ENCODE measurements at places on chromosomes 3 and 15. TPM values are rescaled to one million over a fixed set of nuclear protein-coding genes. Genes with fewer than 3 reads are reported as not detected.

DNA sequence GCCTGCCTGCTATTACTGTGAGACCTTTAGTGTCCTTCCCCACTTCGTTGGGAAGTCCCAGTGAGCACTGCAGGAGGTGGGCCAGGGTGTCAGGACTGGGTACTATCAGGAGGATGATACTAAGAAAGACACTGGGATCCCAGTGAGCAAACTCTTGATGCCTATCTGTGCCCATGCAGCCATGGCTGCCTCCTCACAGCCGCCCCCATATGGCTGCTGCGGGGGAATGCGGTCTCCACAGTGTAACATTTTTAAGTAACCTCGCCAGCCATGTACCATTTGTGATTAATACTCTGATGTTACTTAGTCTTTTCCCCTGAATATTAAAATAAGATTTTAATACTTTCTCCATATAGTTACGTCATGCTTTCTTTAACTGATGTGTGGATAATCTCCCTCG is 312.2 kb downstream of the RYR3 start:
- DNase-seq, result no peak

DNA sequence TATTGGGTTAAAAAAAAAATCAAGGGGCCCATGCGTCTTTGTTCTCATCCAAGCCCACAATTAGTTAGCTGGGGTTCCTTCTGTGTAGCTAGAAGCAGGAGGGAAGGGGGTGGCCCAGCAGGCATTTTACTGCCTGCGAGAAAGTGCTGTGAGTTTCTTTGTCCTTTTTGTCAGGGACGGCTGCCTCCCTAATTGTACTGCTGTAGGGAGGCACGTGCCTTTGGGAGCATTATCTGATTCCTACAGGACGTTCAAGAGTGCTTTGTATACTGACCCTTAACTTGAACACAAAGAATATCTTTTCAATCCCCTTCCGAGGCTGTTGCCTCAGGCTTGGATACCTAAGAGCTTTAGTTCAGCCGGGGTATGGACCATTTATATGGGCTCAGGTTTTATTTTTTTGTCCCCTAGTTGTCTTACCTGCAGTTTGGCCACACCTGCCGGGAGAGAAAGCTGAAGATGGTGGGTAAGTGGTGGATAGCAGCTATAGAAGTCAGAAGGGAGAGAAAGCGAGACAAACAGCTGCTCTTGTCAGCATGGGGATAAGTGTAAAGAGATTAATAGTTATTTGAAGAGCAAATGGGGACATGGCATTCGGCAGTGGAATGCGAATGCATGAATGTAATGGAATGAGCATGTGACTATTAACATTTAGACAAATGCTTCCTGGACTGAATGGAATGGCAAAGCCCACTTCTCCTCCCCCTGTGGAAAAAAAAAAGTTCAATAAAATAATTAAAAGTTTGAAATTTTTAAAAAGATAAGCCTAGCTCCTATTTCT is 175.2 kb downstream of the TP63 start:
- no peak for DNase-seq

DNA sequence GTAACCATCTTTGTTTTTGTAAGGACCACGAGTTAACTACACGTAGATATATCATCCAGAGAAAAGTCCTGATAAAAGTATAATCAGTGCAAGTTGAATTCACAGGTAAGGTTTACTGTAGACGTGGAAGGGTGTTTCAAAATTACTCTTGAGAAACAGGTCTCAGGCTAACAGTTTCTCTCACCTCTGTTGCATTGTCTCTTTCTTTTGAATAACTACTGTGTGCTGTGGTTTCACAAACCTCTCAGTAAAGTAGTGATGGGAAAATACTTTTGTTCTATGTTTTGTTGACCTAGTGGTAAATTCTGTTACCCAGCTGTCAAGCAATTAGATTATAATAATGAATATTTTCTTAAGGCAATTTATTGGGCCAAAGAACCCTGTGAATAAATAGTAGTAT is 75.2 kb downstream of the RBMS3 start:
- no peak for DNase-seq

GRCh38 chr3:127911421-127911931 is 3.6 kb upstream of the KBTBD12 start:
- DNase-seq, result no peak

DNA sequence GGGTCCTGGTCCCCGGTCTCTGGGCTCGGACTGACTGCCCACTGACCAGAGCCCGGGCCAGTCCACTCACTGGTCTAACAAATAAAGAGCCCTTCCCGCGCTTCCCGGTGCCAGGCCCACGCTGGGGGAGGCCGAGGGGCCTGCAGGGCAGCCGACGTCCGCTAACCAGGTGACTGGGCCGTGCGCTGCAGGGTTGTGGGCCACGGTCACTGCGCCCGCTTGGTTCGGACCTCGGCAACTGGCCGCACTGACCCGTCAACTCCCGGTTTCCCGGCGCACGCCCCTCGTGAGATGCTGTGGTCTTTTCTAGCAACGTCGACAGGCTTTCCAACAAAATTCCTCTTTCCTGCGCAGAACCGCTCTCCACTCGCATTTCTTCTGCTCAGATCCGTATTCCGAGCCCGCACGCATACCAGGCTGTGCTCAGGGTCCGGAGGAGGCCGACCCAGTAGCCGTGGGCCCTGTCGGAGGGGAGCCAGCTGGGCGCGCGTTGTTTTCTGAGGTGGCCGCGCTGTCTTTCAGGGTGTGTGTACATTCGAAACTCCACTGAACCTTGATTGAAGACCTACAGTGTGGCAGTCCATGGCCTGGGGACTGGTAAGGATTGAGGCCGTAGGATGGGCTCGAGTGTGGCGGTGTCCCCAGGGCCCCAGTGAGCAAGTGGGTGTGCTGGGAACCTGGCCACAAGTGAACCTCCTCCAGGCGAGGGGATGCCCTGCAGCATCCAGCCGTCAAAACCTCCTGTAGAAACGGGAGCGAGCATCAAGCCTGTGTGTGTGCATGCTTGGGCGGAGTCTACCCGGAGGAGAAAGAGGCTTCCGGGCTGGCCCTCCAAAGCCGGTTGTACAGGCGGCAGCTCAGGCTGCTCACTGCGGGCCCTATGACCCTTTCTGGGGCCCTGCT is 875 bp upstream of the NT5DC2 start:
- DNase-seq, result no peak

Gene XCR1
- not detected for polyA plus RNA-seq

- peak; percentile 47 for DNase-seq
Observed at GRCh38 chr15:73873889-73874511, 636 bp downstream of the TBC1D21 start.

DNA sequence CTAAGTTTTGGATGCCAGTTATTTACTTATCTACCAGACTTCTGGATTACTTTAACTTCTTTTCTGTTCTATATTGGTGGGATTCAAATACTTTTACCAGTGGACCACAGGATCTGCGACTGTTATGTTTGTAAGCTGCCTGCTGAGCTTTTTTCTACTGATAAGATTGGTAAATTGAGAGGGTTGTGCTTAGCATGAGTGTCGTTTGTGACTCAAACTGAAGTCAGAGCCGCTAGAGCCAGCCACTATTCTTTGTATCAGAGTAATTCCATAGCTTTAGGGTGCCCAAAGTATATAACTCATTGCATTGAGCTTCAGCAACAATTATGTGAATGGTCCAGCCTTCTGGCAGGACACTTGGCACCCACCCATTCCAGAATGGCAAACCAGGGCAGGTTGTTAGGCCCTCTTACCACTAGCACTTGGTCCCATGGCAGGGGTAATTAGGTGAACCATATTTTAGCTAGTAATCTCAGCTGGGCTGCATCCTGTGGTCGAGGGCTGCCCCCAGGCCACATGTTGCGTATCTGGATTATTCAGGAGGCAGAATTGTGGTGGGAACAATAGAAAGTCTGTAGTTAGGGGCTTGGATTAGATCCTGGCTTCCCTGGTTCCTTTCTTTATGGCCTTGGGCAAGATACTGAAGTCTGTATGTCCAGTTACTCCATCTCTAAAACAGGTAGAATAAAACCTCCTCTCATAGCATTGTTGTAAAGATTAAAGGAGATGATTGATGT is 6.0 kb downstream of the PLCL2 start:
- DNase-seq, result no peak

GRCh38 chr15:45377609-45378148 is 665 bp downstream of the GATM start:
- no peak for DNase-seq

GRCh38 chr3:60826511-60826910 is 424.7 kb downstream of the FHIT start:
- DNase-seq, result no peak

DNA sequence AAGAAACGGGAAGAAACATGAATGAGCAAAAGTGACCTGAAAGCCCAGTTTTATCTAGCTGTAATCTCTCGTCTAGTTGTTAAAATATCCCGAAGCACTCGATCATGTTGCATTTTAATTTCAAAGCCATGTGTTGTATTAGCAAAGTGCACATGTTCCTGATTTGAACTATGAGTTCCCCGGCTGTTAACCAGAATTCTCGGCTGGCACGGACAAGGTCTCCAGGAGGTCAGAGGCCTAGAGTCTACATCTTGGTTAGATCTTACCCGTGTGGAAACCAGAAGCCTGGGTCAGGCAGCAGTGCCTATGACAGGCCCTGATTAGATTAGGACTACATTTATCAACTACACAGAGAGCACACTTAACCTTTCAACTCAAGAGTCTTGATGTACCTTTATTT is 195.8 kb downstream of the CDIN1 start:
- no peak for DNase-seq

- DNase-seq, result peak; percentile 63
Observed at GRCh38 chr3:81743096-81744025, 18.1 kb downstream of the GBE1 start.

DNA sequence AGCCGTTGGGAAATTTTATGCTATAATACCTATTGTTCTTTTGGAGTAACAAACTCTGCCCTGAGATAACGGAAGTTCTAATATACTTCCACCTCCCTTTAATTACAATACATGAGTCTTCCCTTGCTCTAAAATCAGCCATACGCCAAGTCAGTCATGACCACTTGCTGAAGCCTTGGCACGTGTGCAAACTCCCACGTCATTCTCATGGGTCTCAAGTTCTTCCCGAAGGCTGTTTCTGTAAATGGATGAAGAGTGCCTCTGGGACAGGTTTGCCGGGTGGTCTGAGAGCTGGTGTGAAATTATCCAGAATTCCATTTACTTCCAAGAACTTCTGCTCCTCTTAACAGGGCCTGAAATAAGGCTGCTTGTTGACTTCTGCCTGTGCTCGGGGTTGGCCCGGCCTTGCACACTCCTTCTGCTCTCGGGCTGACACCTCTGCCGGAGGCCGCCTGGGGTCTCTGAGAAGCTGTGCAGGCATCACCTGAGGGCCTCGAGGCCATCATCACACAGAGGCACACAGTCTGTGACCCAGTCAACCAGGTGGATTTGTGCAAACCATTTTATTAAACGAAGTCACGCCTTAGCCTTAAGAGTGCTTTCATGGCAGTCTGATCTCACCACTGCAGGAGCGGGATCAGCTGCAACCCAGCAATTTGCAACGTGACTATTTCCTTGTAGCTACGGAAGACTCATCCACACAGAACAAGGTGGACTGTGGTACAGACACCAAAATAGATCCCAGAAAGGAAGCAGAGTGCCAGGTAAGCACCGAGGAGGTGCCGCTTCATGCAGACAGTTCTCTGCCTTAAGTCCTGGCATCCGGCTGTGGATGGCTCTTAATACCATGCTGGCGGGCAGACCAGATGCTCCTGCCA is 120.1 kb downstream of the ADAMTS17 start:
- no peak for DNase-seq

Gene TSEN2
- polyA plus RNA-seq, result 24.2 TPM

- DNase-seq, result no peak
Observed at GRCh38 chr3:87997966-87998365, 60.8 kb downstream of the CGGBP1 start.

Gene GOLGA6D
- polyA plus RNA-seq, result 0.05 TPM

Gene KNL1
- polyA plus RNA-seq, result 7.6 TPM

Gene CMSS1
- polyA plus RNA-seq, result 66.6 TPM

DNA sequence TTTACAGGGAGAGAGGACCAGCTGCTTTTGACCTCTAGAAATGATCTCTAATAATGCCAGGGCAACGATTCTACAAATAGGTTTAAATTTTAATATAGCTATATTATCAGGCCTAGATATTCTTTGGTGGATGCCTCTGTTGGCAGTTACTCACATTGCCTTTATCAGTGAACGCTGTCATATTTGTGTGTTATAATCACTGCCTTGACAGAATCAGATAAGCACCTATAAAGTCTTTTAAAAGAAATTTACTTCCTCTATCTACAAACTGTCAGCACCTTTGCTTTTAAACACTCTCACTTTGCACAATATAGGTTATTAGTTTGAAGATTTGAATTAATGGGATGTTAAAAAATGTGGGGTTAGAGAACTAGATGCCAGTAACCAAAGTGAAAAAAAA is 324.1 kb downstream of the ZIC1 start:
- no peak for DNase-seq

Gene HCN4
- 0.12 TPM for polyA plus RNA-seq

- DNase-seq, result no peak
Observed at GRCh38 chr15:48721061-48721810, 75.7 kb upstream of the FBN1 start.

DNA sequence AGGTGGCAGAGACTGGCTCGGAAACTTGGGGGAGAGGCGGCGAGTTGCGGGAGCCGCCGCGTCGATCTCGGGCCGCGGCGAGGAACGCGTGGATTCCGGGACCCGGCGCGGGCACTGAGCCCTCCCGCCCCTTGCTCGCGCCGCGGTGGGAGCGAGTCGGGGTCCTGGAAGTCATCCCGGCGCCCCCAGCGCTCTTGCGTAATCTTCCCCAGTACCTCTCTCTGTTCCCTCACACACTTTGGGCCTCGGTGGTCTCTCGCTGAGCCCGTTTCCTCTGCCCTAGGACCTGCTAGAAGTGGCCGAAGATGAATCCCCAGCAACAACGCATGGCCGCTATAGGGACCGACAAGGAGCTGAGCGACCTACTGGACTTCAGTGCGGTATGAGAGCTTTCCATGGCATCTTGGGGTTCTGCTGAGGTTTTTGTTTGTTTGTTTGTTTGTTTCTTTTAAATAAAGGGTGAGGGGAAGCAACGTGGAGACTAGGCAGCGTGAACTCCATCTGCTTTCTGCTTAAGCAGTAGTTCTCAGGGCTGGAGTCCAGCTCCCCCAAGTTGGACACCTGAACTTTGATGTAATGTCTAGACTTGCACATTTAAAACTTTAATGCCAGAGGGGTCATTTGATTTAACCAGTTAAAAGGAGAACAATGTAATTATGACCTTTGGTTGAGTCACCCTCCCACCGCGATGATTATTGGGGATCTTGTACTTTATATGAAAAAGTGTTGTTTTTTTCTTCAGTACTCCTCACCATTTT is 1.3 kb downstream of the TCF12 start:
- peak; percentile 47 for DNase-seq

DNA sequence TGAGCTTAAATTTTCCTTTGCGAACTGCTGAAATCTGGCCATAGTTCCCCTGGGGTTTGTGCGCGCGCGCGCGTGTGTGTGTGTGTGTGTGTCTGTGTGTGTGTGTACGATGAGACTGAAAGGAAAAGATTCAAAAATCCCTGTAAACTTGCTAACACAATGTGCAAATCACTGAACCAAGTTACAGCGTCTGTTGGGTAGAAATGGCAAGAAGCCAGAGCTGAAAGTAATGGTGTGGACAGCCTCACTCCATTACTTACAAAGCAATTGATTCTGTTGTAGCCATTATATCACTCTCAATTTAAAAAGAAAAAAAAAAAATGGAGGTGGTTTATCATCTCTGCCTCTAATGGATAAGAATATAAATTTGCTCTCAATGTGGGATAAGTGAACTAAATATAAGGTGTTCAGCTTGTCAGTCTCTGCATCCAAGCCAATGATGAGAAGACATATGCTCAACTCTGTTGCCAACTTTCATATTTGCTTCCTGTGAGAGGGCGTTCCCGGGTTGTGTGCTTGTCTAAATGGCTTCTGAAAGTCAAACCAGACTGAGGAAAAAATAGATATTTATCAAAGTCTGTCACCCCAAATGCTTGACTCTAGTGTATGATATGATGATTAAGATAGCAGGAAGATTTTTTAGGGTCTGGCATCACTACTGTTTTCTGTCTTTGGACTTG is 422.2 kb downstream of the ZNF385D start:
- DNase-seq, result no peak

GRCh38 chr15:81185631-81186295 is 10.9 kb upstream of the IL16 start:
- no peak for DNase-seq
